Stimulated activated CD4-positive, alpha-beta T cell treated with anti-CD3 and anti-CD28 coated beads, Interleukin-2, amount 100 ng/mL, for 24 hours (primary cell): ENCODE measurements at places on chromosomes 4 and X.
A peak's percentile ranks its signal among the peaks of the same experiment; 100 is the strongest.

- DNase-seq = no peak
Measured at GRCh38 chrX:107725761-107726555, 49.6 kb downstream of the TSC22D3 start.

- no peak for DNase-seq
Measured at GRCh38 chr4:102139932-102140331, 205.3 kb downstream of the SLC39A8 start.

GRCh38 chr4:89024051-89024675 is 32.8 kb downstream of the FAM13A start:
- DNase-seq = peak; percentile 49

DNA sequence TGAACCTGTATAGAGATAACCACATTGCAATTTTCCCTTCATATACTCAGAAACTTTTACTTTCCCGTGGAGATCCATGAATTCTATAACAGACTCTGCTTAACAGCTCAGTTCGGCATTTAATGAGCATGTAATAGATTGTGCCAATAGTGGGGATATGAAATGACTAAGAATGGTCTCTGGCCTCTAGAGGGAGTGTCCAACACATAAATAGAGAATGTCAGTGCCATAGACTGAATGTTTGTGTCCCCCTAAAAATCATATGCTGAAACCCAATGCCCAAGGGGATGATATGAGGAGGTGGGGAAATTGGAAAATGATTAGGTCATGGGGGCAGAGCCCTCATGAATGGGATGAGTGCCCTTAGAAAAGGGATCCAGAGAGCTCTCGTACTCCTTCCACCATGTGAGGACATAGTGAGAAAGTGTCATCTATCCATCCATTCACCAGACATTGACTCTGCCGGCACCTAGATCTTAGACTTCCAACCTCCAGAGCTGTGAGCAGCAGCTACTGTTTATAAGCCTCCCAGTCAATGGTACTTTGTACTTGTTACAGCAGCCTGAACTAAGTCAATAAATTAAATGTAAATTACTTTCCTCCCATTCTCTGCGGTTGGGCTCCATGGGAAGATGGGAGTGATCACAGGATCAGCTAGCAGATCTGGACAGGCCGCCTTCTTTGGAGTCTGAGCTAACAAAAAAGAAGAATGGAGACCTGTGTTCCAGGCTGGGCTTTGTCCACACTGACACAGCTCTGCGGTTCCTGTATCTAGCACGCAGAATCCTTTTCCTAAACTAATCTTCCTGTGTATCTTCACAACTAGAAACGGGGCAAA is 28.1 kb upstream of the HPSE start:
- no peak for DNase-seq

GRCh38 chrX:38880296-38880854 is 79.1 kb downstream of the MID1IP1 start:
- DNase-seq = no peak

DNA sequence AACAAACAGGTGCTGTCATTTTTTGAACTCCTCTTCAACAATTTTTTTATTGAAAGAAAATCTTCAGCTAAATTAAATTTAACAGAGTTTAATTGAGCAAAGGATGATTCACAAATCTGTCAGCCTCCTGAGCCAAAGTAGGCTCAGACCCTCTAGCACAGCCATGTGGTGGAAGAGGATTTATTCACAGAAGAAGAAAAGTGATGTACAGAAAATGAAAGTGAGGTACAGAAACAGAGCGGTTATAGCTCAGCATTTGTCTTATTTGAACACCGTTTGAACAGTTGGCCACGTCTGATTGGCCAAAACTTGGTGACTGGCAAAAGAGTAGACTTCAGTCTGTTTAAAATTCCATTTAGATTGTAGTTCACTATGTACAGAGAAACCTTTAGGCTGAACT is 217.3 kb downstream of the SPANXN1 start:
- no peak for DNase-seq

- no peak for DNase-seq
Measured at GRCh38 chr4:15652841-15653240, 2.3 kb downstream of the FBXL5 start.

- no peak for DNase-seq
Measured at GRCh38 chr4:71355045-71355444, 16.2 kb downstream of the SLC4A4 start.

GRCh38 chr4:25792200-25792791 is 70.5 kb downstream of the SEL1L3 start:
- DNase-seq = peak; percentile 17

- no peak for DNase-seq
Measured at GRCh38 chrX:154402622-154403127, 4.5 kb downstream of the RPL10 start.

DNA sequence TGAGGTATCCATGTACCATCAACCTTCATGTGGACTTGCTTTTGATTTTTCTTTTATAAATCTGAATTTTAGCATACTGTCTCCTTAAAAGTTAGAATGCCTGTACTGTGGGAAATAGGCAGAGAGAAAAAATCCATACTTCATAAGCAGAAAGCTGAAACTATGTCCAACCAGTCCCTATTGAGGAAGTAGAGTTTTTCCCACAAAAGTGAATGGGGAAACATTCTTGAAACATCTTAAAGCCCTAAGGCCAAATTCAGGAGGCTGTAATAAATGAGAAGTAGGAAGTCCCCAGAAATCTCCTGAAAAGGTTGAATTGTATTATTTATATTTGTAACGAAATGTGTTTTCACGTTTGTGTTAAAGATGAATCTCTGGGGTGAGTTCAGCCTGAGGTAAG is 56.3 kb downstream of the ENOX2 start:
- DNase-seq = no peak

DNA sequence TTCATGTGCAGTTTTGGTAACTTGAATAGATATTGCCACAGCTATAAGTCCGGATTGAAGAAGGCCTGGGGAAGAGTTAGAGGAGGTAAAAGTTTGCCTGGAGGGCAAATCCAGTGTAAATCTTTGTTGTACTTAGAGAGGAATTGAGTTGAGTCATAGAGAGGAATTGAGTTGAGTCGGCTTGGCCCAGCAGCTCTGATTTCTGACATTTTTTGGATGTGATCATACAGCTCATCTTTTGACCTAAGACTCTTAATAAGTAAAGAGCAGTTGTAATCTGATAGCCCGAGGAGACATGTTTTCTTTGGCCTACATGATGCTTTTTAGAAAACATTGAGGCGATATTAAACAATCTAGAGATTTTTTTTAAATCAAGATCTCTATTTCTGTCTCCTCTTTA is 3.9 kb downstream of the KIT start:
- DNase-seq = no peak

DNA sequence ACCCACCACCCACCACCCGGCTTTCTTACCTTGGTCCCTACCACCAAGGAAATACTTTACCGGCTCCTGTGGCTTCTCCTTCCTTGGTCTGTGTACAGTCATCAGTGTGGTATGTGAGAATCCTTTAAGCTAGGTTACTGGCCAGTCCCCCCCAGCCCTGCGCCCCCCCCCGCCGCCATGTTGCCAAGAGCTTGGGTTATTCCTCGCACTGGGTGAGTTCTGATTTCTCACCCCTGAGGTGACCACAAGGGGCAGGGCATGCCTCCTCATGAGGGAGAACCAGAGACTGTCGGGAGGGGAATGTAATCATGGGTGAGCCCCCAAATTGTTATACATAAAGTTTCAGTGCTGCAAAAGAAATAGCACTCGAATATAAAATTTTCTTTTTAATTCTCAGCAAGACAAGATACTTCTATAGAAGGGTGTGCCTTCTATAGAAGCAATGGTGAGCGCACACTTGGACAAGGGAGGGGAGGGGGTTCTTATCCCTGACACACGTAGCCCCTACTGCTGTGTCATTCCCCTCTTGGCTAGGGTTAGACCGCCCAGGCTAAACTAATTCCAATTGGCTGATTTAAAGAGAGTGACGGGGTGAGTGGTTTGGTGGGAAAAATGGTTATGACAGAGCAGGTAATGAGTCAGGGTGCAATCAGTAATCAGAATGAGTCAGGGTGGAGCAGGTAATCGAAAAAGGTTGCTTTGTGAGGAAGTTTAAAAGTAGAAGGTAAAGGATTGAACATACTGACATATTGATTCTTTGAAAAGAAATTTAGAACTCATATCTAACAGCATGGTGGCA is 133.2 kb downstream of the KDM6A start:
- DNase-seq = no peak

DNA sequence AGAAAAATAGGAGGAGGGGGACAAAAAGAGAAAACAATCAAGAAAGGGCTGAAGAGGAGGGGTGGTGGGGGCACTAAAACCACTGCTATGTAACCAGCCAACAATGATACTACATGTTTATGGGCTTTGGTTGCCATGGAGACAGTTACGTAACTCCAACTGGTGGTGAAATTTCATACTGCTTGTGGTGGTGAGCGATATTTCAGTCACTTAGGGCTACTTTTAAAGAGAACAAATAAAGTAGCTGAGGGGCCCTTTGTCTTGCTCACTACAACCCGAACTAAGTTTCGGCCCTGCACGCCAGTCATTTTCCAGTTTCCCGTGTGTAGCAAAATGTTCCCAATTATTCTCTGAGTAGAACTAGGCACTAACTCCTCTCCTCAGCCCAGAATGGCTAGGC is 275.2 kb upstream of the EDA2R start:
- no peak for DNase-seq

- no peak for DNase-seq
Measured at GRCh38 chr4:14934704-14935390, 67.4 kb upstream of the CPEB2 start.

- DNase-seq = no peak
Measured at GRCh38 chr4:88295656-88296055, 11.3 kb upstream of the PPM1K start.

- no peak for DNase-seq
Measured at GRCh38 chr4:38050560-38051350, 90.6 kb downstream of the PTTG2 start.

DNA sequence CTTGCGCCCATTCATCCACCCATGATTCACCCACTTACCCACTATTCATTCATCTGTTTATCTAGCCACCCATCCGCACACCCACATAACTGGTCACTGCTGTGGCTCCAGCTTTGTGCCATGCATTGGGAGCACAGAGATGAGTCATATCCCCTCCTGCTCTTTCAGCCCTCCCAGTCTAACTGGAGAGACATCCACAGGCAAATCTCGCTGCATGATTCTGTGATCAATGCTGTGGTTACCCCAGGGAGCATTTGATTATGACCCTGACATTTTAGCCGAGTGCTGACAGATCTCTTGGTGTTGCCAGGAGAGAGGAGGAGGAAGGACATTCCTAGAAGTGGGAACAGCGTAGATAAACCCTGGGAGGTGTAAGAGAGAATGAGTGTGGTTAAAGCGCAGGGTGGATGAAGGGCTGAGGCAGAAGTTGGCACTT is 10.4 kb upstream of the PORCN start:
- no peak for DNase-seq

DNA sequence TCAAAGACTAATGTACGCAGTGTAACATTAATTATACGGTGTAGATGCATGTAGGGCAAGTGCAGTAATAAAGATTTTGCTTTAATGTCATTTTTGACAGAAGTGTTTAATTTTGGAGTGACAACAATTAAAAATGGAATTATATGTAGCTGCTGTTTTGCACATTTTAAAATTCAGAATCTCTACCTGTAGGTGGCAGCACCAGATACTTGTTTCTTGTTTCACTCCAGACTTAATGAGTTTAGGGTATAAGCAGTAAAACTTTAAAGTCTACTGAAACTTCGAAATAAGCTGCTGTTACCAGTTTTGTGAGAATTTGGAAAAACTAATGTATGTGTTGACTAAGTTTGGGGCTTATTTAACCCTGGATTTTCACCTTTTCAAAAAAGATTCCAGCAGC is 144.9 kb downstream of the POLA1 start:
- no peak for DNase-seq

- DNase-seq = no peak
Measured at GRCh38 chr4:39614487-39615162, 24.0 kb downstream of the SMIM14 start.

DNA sequence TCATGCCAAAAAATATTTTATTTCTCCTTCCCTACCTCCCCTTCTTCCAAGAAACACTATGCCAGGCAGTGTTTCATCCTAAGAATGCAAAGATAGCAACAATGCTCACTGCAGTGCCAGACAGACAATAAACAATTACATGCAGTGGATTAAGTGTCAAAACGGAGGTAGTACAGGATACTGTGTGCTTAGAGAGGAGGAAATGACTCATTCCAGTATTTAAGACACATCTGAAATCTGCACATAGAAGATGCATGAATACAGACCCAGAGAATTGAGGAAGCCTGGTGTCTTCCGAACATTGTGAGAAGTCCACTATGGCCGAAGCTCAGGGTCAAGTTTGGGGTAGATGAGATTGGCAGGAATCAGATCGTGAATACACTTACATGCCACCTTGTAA is 326.4 kb downstream of the PPP3CA start:
- no peak for DNase-seq

DNA sequence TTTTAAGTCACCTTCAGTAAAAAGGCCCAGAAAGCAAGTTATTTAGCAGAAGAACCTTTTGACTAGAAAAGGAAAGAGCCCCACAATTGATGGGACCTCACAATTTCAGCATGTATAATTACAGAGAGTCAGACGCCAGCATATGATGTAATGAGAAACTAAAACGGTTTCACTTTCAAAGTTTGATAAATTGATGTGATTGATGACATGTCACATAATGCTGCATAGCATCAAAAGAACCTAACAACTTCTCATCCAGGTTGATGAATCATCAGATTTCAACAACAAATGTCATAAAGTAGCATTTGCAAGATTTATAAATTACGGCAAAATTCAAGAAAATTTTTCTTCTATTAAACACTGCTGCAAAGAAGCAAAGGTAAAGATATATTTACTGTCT is 3.9 kb upstream of the GAR1 start:
- no peak for DNase-seq

DNA sequence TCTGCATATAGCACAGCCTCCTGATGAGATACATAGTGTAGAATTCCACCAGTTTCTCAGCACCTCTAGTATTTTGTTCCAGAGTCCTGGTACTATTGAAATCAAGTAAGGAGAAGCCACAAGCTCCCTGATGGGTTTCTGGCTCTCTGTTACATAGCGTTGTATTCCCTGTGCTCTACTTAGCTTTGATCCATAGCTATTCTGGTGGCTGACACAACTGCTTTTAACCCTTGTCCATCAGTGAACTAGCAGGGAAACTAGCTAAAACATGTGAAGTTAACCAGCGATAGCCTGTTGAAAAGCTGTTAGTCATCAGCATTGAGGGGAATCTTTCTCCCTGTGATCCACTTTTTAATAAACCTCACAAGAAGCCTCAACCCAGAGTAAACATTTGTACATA is 26.9 kb downstream of the NIPAL1 start:
- no peak for DNase-seq

DNA sequence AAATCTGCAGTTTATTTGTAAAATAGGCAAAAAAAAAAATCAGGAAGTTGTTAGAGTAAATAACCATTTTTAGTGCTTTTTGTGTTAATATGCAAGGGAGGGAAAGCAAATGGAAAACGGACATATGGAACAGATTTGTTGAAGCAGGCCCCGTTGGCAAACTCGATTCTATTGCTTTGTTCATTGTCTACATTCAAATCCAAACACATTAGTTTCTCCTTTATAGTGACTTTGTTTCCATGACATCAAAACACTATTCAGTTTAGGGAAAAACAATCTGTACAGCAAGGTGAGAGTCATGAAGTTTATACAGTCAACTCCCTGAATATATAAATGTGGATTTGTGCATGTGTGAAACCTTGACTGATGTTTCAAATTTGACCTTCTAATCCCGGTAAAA is 142.2 kb downstream of the FAM47A start:
- no peak for DNase-seq

GRCh38 chr4:14650127-14650526 is 352.2 kb upstream of the CPEB2 start:
- DNase-seq = no peak
